Adrenal gland (tissue), 19 donors: ENCODE measurements at places on chromosomes 2 and 18. TPM values are rescaled to one million over a fixed set of nuclear protein-coding genes. Genes with fewer than 3 reads are reported as not detected.

PLGLB2 gene
- 0.18 TPM for total RNA-seq

ITGA6 gene
- 9.1 TPM for total RNA-seq

MYL1 gene
- not detected for total RNA-seq

LYPD1 gene
- not detected for total RNA-seq

RAPH1 gene
- 41.1 TPM for total RNA-seq

RGPD3 gene
- total RNA-seq, result 0.35 TPM

FEV gene
- total RNA-seq, result not detected

CHRND gene
- 0.39 TPM for total RNA-seq

RAPGEF4 gene
- 189 TPM for total RNA-seq

EVA1A gene
- 0.89 TPM for total RNA-seq

SCLY gene
- 8.2 TPM for total RNA-seq

PID1 gene
- total RNA-seq, result 57.3 TPM

MYO1B gene
- 8.0 TPM for total RNA-seq

UBE2F gene
- 101 TPM for total RNA-seq

NEU4 gene
- total RNA-seq, result not detected

REG3G gene
- 150 TPM for total RNA-seq

MC5R gene
- total RNA-seq, result 0.32 TPM

EIF2AK2 gene
- total RNA-seq, result 17.3 TPM

TUBB8B gene
- total RNA-seq, result not detected

DAW1 gene
- not detected for total RNA-seq

IL1RN gene
- 0.42 TPM for total RNA-seq

TCF23 gene
- 0.14 TPM for total RNA-seq

HAAO gene
- 10.3 TPM for total RNA-seq

PCARE gene
- not detected for total RNA-seq

KCNJ3 gene
- total RNA-seq, result 2.2 TPM

CHRNG gene
- not detected for total RNA-seq

DSC2 gene
- 0.97 TPM for total RNA-seq

PTPN4 gene
- 31.0 TPM for total RNA-seq

KIAA1328 gene
- total RNA-seq, result 7.3 TPM

SNED1 gene
- 17.7 TPM for total RNA-seq
